ENCODE measurements at places on chromosomes 16 and 17.

DNA sequence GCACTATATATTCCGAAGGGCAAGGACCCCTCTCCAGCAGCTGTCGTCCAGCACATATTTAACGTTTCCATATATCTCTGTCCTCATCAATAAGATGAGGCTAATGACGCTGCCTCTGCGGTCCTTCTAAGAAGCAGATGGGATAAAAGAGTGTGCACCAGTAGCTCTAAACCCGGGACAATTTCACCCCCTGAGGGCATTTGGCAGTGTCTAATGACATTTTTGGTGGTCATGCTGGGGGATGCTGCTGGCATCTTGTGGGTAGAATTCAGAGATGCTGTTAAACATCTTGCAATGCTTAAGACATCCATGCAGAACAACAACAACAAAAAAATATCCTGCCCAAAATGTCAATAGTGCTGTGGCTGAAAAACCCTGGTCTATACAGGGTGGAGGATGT, 372.9 kb downstream of the CDH13 start:
- DNase-seq, result no peak

DNA sequence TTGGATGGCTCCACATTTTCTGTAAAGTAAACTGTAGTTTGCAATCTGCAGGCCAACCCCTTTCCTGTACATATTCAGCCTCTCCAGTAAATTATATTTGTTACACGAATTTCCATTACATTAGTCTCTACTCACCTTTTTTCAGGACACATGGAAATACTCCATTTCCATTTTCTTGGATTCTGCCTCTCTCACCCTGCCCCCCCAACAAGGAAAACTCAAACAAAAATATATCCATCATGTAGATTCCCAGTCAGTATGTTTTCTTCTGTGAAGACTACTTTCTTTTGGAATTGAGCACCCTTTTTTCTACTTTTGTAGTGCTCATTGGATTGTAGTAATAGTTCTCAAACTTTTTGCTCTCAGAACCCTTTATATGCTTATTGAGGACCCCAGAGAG, 2.9 kb downstream of the PPM1D start:
- DNase-seq, result no peak

- DNase-seq, result no peak
These were observed 62.9 kb downstream of the ADCY9 start for GRCh38 chr16:4053301-4053845.

DNA sequence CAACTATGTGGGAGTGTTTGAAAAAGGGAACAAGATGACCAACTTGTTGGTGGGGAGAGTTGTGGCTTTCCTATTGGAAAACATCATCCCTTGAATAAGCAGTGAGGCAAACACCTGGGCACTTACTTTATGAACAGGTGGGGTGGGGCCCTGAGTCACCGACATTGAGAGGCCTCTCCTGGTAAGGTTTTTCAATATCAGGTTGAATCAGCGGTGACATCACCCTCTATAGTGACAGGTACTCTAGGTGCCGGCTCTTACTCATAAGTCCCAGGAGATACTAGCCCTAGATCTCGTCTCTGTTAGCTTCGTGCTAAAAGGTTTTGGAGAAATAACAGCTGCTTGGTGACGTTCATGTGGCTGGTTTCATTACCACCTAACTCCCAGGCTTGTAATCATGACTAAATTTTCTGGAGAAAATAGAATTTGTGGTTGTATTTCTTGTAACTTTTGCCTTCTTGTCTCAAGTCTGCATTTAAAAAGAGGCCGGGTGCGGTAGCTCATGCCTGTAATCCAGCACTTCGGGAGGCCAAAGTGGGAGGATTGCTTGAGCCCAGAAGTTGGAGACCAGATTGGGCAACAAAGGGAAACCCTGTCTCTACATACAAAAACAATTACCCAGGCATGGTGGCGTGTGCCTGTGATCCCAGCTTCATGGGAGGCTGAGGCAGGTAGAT, 19.3 kb downstream of the CDH1 start:
- no peak for DNase-seq

DNA sequence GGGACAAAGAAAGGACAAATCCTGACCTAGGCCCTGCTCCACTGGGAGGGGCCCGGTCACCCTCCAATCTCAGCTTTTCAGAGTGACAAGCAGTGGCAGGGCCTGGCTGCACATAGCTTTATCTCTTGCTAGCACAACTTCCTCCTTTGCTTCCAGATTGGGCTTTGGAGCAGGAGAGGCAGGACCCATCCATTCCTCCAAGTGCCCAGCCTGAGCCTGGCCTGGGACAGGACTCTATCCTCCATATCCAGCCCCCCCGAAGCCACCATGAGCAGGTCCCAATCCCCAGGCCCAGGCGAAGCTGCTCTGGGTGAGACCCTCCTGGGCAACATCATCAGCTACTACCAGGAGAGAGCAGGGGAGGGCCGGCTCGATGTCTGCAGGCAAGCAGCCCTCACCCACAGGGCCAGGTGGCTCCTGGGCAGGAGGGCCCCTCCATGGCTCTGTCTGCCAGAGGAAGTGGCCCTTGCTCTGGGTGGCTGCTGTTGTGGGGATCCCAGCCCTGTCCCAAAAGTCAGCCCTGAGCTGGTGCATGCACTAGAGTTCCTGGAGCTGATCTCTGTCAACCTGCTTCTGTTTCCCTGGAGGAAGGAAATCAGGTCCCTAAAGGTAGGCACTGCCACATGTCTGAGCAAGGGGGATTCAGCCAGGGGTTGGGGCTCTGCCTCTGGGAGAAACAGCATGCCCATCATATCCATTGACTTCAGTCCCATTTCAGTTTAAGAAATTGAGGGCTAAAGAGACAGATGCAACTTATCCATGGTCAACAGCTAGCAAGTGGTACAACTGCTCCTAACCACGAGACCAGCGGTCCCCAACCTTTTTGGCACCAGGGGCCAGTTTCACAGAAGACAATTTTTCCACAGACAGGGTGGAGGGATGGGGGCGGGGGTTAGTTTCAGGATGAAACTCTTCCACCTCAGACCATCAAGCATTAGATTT, 58.9 kb downstream of the TK2 start:
- no peak for DNase-seq

DNA sequence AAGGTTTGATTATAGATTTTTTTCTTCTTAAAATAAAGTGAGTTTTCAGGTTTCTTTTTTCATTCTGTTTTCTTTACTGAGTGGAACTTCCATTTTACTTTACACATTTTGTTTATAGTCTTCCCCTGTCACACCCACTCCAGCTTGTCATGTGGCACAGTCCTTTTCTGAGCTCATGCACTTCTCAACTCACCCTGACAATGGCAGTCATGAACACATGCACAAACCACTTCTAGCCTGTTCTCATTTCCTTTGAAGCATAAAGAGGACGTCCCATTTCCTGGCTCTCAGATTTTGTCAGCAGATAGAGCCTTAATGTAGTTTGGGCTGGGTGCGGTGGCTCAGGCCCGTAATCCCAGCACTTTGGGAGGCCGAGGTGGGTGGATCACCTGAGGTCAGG, 168.0 kb downstream of the AHSP start:
- DNase-seq, result no peak

DNA sequence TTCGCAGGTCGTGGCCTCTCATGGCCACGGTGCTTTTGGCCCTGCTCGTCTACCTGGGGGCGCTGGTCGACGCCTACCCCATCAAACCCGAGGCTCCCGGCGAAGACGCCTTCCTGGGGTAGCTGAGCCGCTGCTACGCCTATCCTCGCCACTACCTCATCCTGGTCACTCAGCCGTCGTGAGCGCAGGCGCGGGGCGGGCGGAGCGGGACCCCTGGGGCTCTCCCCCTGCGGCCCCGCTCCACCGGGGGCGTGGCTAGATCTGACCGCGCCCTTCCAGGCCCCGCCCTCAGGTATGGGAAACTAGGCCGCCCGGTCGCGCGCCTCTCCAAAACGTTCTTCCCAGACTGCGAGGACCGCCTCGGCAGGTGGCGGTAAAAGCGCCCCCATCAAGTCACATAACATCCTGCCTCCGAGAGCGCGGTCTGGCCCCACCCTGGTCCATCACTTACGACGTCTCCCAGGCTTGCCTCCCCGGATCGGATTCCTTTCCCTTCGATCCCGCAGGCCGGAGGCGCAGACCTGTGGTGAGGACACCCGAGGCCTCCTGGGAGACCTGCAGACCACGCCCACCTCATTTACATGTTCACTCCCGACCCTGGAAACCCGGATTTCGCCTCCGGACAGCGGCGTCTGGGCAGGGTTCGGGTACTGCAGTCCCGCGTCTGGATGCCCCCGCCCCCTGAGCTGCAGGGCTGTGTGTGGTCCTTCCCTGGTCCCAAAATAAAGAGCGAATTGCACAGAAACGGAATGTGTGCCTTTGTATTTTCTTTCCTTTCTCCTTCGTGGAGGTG, 91.5 kb upstream of the TMEM97 start:
- no peak for DNase-seq

DNA sequence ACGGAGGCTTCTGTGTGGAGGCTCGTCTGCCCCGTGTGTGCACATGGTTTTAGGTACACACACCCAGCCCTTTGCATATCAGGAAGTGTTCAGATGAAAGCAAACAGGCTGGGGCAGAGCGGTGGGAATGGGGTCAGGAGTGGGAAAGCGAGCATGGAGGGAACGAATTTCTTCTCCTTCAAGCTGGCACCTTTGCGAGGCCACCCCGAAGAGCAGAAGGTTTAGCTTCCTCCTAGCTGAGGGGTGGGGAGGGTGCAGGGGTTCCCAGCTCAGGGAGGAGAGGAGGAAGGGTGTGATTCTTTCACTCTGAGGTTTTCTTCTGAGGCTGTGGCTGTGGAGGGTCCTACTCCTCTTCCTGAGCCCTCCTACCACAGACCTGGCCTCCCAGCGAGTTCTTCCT, 83.6 kb downstream of the ABR start:
- no peak for DNase-seq

DNA sequence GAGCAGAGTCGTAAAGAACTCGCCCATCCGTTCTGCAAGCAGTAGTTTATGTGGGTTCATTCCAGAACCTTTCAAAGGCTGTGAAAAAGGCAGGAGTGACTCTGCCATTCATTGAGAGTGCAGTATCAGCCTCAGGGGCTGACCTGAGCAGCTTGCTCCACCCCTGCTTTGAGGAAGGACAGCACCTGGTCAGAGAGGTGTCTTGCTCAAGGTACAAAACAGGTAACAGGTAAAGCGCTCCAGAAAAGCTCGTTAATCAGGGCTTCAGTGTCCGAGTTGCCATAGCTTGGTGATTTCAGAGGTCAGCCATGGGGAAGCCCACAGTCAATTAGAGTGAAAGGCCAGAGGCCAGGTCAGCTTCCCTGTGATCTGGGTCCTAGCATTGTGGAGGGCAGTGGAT, 251.1 kb downstream of the ABCC12 start:
- DNase-seq, result no peak

GRCh38 chr16:3988824-3989223, 108.3 kb upstream of the CREBBP start:
- DNase-seq, result no peak

DNA sequence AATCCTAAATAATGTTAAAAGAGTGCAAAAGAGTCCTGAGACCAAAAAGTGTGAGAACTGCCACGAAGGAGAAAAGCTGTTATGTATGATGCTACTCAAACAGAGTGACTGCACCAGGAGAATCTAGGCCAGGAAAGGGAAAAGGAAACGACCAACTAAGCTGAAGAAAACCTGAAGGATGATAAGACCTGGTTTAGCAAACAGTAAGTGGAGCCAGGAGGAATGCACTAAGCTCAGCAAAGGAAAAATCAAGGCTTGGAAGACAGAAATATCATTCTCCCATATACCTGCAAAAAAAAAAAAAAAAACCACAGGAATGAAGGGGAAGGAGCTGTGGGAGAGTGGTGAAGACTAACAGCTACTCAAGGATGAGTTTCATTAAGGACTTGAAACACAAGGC, 21.1 kb downstream of the CMC2 start:
- DNase-seq, result no peak

GRCh38 chr17:8362651-8363332, 13.7 kb downstream of the KRABD2 start:
- peak; percentile 62 for DNase-seq

DNA sequence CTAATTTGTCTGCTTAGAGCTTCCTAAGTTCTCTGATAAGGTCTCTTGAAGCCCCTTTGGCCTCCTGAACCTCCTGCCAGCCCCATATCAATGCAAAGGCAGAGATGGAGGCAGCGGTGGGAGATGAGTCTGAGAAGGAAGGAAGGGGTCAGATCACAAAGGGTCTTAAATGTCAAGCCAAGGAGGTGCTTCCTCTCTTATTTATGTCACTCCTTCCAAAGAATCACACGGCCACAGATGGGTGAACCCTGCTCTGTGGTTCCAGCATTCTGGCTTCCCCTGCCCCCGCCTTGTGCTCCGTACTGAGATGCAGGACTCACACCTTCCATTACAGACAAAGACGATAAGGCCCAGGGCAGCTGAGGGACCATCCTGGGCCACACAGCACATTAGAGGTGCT, 96.3 kb downstream of the GSG1L start:
- DNase-seq, result no peak

DNA sequence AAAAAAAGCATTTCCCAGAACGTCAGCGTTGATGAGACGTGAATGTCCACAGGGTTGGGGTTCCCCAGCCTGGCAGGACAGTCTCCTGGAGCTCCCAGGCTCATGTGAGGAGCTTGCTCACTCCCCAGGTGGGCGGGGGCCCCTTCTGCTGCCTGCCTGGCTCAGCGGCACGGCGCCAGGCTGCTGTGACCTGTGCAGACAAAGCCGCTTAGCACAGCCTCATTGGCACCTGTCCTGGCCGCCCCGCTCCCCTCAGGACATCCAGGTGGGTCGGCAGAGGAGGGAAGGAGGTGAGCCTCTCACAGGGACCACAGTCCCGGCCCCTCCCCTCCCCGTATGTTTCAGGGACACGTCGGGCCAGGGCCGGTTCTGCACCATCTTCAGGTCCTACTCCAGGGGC, 12.9 kb upstream of the WFIKKN1 start:
- DNase-seq, result no peak

- DNase-seq, result peak; percentile 28
These were observed 8.4 kb downstream of the VPS9D1 start for GRCh38 chr16:89712274-89712781.

GRCh38 chr17:69064001-69064400, 3.3 kb upstream of the ABCA9 start:
- DNase-seq, result no peak

DNA sequence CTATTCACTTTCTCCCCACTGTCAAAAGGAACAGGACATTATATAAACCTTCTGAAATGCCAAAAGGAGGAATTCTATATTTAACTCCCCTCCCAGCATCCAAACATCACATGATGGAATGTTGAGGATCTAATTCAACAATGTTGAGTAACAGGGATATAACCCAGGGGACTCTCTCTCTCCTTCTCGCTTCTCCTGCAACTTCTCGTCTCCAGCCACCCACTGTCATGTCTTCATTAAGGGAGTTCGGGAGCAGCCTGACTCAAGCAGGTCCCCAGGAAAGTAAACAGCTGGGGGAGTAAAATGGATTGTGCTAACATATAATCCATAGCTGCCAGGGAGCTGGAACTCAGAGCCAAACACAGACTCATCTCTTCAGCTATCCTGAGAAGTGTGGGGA, 51.7 kb downstream of the GRIN2A start:
- DNase-seq, result no peak

GRCh38 chr17:29622337-29623282, at the start of gene CORO6:
CORO6 (minus strand) TSS chr17:29622912; CDS start chr17:29621421, 1,491 bp downstream.
- DNase-seq, result peak; percentile 23

All from IMR-90 (cell line).